ENCODE measurements at places on chromosomes 4 and X.

DNA sequence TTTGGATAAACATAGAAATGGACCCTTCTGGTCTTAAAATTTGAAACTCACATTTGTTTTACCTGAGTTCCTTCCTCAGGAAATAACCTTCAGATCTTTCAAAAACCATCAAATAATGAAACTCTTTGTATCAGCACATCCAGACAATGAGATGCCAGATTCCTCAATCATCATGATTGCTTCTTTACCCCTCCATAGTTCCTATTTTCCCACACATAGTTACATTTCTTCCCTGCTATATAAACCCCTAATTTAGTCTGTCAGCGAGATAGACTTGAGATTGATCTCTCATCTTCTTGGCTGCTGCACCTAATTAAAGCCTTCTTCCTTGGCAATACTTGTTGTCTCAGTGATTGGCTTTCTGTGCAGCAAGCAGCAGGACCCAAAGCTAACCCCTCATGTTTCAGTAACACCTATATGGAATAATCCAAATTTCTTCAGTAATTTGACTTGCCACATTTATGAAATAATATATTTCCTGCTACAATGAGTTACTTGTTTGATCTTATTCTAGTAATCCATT lies 83.9 kb upstream of the BANK1 start:
- DNase-seq: no peak

- DNase-seq: no peak
Measured at GRCh38 chrX:136047969-136048368, 62.7 kb downstream of the SLC9A6 start.

- no peak for DNase-seq
Measured at GRCh38 chr4:42359711-42360110, 37.6 kb upstream of the SHISA3 start.

DNA sequence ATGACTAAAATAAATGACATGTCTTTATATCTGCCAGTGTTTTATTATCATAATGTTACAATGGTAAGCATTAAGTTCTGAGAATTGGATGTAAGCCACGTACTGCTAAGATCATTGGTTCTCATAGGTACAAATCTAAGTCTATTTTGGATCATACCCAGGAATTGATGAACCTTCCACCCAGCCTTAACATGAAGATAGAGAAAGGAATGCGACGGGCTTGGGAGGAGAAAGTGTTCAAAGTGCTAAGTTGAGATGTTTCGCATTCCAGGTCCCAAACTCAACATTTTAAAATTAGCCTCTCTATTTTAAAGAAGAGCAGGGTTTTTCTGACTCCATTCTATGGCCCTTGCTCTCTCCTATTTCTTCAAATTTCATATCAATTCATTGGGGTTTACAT lies 54.9 kb upstream of the FRAS1 start:
- DNase-seq: no peak

GRCh38 chrX:104118765-104119164 lies 6.4 kb downstream of the ZCCHC18 start:
- no peak for DNase-seq

Measured in liver (tissue), 10 donors.